Fibroblast of skin of left quadriceps (primary cell): ENCODE measurements at places on chromosomes 12 and 14.

DNA sequence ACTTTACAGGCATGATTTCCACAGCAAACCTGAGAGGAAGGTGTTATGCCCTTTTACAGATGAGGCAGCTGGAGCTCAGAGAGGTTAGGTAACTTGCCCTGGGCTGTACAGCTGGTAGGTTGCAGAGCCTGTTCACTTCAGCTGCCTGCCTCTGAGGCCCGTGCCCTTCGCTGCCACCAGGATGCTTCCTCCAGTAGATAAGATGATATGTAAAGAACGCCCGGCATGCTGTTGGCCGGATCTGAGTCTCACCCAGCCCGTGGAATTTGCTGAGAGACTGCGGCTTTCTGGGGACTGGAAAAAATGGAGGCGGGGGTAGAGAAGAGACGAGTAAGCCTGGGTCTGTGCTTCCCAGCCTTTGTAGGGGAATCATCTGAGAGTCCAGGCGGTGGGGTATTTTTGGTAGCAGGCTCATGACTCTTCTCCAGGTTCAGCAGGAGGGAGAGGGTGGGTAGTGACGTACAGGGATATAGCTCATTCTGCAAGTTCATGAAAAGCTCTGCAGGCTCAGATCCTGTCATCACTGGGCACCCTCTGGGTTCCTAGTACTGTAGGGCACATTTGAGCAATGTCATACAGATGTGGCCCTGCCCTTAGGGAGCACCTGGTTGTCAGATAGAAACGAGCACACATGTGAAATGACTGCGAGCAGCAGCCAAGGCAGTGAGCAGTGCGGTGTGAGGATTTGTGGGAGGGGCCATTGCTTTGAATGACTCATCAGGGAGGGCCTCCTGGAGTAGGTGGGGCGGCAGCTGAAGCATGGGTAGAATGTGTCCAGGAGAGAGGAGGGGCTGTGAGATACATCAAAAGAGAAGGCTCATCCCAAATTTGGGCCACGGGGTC is 159.4 kb downstream of the TSPAN9 start:
- DNase-seq, result no peak

DNA sequence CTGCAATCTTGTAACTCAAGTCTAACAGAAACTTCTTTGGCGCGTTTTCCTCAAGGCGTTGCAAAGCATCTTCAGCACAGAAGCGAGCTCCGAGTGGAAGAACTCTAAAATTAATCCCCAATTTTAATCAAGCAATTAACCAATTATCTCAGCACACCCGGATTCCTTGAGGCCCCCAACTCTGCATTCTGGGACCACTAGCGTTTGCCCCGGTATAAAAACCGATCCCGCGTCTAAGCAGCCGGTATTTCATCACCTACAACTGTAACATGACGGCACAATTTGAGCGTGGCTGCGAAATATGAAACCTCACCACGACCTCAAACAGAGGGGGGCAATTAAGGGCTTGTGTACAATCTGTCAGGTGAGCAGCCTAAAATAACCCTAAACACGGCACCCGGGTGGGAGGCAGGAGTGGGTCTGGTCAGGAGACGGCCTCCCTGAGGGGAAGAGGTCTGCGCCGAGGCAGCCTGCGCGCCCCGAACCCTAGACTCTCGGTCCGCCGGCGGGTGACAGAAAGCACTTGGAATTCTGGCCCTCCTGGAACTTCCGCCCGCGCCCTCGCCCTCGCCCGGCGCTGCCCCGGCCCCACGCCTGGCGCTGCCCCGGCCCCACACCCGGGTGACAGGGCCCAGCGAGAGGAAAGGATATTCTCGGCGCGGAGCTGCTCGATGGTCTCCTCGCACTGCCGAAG is 594 bp downstream of the ZCCHC8 start:
- DNase-seq, result peak; percentile 27

- peak; percentile 17 for DNase-seq
Observed at GRCh38 chr12:102093319-102093718, 26.6 kb downstream of the NUP37 start.

DNA sequence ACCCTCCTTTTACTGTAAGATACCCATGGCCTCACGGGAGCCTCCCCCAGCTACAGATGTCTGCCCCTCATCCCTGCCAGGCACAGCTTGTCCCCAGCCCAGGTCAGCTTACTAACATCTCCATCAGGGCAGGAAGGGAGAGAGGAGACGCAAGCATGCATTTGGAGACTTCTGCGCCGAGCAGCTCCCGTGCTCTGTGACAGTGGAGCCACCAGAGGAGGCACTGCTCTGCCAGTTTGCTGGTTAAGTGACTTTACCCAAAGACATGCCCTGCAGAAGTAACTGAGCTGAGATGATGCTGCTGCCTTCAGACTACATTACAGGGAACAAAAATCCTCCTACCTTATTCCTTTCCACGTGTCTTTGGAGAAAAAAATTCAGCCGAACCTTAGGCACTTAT is 133.4 kb downstream of the ESRRB start:
- no peak for DNase-seq

- no peak for DNase-seq
Observed at GRCh38 chr12:3980504-3981272, 107.5 kb upstream of the PARP11 start.

GRCh38 chr14:102870994-102871831 is 51.2 kb upstream of the AMN start:
- no peak for DNase-seq

- peak; percentile 15 for DNase-seq
Observed at GRCh38 chr12:74365178-74365964, 172.3 kb upstream of the ATXN7L3B start.

DNA sequence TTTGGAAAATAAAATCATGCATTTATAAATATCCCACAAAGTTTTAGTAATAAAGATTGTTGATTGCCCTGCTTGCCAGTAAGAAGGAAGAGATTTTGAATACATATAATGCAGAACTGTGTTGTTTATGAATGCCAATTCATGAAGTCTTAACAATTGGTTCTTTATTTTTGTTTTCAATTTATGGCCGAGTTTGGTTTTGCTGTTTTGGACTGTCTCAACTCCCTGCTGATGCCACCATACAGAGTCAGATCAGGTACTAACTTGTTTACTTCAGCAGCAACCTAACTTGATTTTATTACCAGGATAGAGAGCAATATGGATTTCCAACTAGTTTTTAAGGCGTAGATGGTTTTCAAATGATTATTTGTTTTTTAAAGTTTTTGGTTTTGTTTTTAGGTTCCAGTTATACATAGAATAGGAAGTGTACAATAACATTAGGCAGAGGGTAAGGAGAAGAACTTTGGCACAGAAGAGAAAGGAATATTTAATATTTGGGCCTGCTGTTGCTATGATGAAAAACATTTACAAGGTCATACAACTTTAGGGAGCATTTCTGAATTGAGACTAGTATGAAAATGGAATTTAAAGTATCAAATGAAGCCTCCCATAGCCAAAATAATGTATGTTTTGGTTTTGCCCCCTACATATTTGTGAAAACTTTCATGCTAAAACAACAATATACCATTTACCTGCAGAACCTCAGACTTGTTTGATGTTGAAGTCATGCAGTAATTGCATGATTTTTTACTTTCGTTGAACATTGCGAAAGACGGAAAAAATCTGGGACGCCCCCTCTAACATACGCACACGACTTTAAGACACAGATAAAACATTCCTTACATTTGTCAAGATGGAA is 904 bp upstream of the FAM177A1 start:
- peak; percentile 10 for DNase-seq

GRCh38 chr12:117439531-117440001 is 78.1 kb upstream of the NOS1 start:
- DNase-seq, result no peak

GRCh38 chr12:73863546-73863945 is 674.1 kb upstream of the ATXN7L3B start:
- peak; percentile 7 for DNase-seq

DNA sequence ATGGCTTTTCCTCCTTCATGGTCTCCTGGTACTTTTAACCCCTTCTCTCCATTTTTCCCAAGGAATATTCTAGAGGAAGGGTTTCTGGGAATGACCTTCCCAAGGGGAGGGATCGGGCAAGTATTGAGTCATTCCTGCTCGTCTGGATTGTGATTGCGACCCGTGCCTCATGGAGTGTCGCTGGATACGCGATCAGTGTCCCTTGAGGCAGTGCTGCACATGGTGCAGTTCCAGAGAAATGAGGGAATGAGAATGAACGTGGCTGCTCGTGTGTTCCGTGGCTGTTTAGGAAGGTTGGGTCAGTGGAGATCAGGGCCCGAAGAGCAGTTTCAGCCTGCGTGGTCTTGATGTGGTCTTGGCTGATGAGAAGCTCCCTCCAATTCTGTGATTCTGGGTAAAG is 234.4 kb downstream of the CACNA1C start:
- no peak for DNase-seq

DNA sequence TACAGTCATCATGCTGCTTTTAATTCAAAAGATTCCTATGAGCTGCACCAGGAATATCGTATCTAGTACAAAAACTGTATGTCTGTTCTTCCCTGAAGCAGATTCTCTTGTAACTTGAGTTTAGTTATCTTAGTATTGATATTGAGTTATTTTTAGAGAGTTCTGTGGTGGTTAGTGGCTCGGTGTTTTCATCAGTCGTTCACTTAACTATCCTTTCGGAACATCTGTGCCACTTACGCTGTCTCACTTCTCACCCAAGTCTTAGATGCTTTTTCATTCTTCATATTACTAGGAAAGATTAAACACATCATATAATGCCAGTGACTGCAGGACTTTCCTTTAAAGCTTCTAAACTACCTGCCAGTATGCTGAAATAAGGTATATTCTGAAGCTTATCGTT is 251.0 kb downstream of the FBXL14 start:
- no peak for DNase-seq

GRCh38 chr12:89544022-89544421 is 18.2 kb upstream of the POC1B start:
- DNase-seq, result no peak

DNA sequence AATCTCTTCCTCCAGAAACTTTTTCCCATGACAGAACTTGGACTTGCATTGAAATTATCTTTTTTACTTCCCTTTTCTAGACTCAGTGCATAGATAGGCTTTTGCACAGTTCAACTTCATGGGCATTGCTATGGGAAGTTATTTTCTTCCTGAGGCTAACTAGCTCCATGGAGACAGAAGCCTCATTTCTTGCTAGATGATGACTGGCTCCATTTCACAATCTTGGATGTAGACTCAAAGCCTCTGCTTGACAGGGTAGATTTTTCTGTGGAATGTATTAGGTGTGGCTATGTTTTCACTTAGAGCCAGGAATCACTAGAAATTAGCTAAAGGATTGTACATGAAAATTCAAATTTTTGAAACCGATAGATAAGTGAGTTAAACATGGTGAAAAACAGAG is 884.1 kb upstream of the MGAT4C start:
- no peak for DNase-seq

DNA sequence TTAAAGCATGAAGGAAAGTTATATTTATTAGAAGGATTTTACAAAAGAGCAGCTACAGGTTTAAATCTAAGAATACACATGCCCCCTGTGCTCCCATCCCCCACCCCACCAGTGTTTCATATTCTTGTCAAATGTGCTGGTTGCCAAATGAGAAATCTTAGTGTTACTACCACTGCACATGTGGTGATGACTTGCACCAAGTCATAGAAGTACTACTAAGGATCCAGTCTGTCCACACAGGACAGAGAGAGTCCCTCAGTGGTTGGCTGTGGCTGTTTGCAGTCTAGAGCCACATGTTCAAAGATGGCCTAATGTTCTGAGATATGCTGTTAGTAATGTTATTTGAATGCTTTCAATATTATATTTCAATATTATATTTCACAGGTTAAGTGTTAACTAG is 268.8 kb downstream of the ADAMTS20 start:
- DNase-seq, result no peak

- peak; percentile 32 for DNase-seq
Observed at GRCh38 chr14:66117600-66117999, 368.6 kb upstream of the CCDC196 start.

- DNase-seq, result no peak
Observed at GRCh38 chr14:100092832-100093231, 27.6 kb downstream of the EVL start.

DNA sequence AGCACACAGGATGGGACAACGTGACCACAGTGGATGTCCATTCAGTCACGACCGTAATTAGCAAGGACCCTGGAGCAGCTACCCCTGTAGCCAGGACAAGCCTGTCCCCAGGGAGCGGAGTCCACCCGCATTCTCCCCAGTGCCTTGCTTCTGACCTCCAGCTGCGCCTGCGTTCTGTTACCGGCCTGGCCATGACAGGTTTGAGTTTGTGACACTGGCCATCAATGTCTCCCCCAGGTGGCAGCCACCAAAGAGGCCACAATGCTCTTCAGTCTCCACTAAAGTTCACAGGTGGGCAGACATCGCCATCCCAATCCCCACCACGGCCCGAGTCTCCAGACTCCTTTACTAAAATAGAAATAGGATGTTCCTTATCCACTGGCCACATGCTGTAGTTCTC is 96.7 kb downstream of the TMEM132D start:
- DNase-seq, result no peak

DNA sequence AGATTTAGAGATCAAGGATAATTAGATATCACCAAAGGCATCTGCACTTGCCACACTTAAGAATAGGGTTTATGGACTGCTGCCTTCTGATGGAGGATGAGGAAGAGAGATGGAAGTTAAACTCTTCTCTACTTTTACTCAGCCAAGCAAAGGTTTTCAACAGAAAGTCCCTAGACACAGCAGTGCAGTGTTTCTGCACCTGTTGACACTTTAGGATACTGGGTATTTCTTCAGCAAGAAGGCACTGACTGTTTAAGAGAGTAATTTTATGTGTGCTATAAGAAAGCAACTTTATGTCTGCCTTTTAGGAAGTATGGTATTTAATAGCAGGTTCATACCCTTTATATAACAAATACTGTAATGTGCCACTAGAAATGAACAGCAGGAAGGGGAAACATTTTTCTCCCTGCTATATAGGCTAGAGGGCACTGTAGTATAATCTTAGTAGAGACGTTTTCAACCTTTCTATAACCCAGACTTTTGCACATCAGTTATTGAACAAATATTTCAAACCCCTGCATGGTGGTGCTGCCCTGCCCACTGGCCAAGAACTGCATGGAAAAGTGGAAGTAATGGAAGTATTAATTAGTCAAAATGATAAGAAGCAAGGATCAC is 225.0 kb upstream of the GRIP1 start:
- no peak for DNase-seq
